ENCODE measurements at places on chromosomes 6 and 20. TPM values are rescaled to one million over a fixed set of nuclear protein-coding genes. Genes with fewer than 3 reads are reported as not detected.

Gene RAET1G
- total RNA-seq: 0.30 TPM

Gene MATN4
- not detected for total RNA-seq

Gene HDGFL1
- not detected for total RNA-seq

Gene TSHZ2
- total RNA-seq: under 0.01 TPM

Gene CLPSL1
- total RNA-seq: not detected

Gene HLA-DRB5
- not detected for total RNA-seq

Gene LAMA2
- 43.3 TPM for total RNA-seq

Gene GSTA3
- total RNA-seq: not detected

Gene MOG
- total RNA-seq: not detected

Gene SUN5
- total RNA-seq: not detected

Gene GPR6
- not detected for total RNA-seq

Gene TP53TG5
- not detected for total RNA-seq

Gene DBNDD2
- total RNA-seq: 12.6 TPM

Gene FGD2
- not detected for total RNA-seq

Gene OR2B6
- not detected for total RNA-seq

Gene SNX14
- total RNA-seq: 127 TPM

Gene ASIP
- not detected for total RNA-seq

Gene MYMX
- total RNA-seq: not detected

Gene EHMT2
- 43.8 TPM for total RNA-seq

Gene PAK5
- total RNA-seq: not detected

Gene SLC13A3
- 0.32 TPM for total RNA-seq

Gene BMP5
- not detected for total RNA-seq

Gene OTOR
- not detected for total RNA-seq

Gene SAMD5
- 3.2 TPM for total RNA-seq

Gene PCK1
- not detected for total RNA-seq

Gene SEL1L2
- total RNA-seq: not detected

Gene C6orf15
- not detected for total RNA-seq

Gene CFB
- total RNA-seq: 1.3 TPM

Gene LRRC73
- 0.32 TPM for total RNA-seq

Gene SLC26A8
- total RNA-seq: not detected

Gene HAO1
- total RNA-seq: not detected

Gene NOX3
- not detected for total RNA-seq

Gene CD93
- total RNA-seq: 533 TPM

Gene SSTR4
- total RNA-seq: not detected

Gene BHLHE23
- total RNA-seq: not detected
